Fibroblast of gingiva (primary cell): ENCODE measurements at places on chromosomes 11 and 22.

- no peak for DNase-seq
Observed at GRCh38 chr22:43905681-43906080, 13.9 kb upstream of the PNPLA5 start.

DNA sequence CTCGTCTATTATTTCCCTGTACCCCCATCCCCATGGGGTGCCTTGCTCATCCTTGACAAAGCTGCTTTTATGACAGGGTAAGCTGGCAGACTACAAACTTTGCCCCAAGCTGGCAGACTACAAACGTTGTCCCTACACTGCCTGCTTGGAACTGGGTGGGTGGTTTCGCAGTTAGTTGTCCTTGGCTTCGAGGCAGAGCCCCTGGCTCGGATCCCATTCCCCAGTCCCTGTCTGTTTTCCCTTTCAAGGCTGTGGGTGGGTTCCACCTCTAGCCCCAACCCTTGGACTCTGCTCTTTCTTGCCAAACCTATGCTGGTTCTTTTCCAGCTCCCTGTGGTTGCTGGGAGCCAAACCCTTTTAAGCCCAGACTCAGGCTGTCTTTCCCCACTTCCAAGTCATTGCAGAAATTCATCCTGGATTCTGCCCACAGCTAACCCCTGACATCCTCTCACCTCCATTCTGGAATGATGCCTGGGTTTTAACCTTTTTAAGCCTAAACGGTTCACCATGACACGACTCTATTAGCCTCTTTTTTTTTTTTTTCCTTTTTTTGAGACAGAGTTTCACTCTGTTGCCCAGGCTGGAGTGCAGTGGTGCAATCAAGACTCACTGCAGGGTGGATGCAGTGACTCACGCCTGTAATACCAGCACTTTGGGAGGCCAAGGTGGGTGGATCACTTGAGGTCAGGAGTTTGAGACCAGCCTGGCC, 9.2 kb upstream of the RBM14 start:
- DNase-seq: peak; percentile 93

GRCh38 chr11:46247659-46248058, 29.8 kb upstream of the CREB3L1 start:
- DNase-seq: no peak

GRCh38 chr22:24424001-24424900, 3.1 kb upstream of the ADORA2A start:
- DNase-seq: no peak

GRCh38 chr22:31210556-31211421, 1.3 kb upstream of the LIMK2 start:
- DNase-seq: no peak

GRCh38 chr11:110078923-110079544, 14.2 kb upstream of the ZC3H12C start:
- no peak for DNase-seq

DNA sequence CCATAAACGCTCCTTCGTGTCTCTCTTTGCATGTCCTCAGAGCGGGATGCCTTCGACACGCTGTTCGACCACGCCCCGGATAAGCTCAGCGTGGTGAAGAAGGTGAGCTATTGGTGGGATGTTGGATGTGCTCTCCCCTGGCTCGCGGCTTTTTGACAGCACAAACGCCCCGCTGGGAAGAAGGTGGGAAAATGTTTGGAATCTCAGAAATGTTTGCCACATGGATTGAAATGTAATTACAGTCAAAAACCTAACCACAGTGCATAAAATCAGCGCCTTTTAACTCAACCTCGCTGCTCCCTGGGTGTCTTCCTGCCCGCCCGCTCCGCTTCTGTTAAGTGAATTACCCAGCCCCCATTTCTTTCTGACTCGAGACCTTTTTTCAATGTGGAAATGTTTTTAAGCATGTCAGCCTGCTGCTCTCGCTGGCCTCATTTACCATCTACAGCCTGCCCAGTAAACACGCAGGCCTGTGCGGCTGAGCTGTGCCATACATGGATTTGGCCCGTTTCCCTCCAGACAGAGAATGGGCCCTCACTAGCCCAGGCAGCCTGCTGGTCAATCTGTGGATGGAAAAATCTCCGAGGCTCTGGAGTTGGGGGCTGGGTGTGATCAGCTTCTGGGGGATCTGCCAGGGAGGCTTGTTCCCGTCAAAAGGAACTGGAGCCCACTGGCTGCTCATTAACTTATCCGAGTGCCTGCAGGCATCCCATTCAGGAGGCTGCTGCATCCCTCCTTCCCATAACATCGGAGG, 32.7 kb upstream of the PARVG start:
- no peak for DNase-seq

GRCh38 chr11:26859416-26859815, 134.5 kb upstream of the FIBIN start:
- no peak for DNase-seq

- DNase-seq: no peak
Observed at GRCh38 chr11:108204929-108205499, 17.4 kb downstream of the NPAT start.

DNA sequence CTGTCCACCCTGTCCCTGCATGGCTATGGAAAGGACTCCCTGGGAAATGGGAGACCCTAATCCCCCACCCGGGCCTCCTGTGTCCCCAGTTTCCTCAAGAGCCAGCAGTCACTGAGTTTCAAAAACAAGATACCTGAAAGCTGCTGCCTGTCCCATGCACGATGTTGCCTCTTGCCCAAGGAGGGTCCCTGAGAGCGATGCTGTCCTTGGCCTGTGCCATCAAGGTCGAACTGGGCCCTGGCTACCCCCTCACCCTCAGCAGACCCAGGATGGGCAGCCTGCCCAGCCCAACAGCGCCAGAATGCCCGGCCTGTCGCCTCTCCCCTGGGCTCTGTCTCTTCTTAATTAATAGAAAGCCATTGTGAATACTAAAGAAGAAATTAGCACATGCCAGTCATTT, 104.5 kb upstream of the LMO1 start:
- no peak for DNase-seq

- DNase-seq: no peak
Observed at GRCh38 chr11:99920956-99921355, 766.1 kb upstream of the ARHGAP42 start.
